ENCODE measurements at places on chromosomes 7 and 10.
A peak's percentile ranks its signal among the peaks of the same experiment; 100 is the strongest.

DNA sequence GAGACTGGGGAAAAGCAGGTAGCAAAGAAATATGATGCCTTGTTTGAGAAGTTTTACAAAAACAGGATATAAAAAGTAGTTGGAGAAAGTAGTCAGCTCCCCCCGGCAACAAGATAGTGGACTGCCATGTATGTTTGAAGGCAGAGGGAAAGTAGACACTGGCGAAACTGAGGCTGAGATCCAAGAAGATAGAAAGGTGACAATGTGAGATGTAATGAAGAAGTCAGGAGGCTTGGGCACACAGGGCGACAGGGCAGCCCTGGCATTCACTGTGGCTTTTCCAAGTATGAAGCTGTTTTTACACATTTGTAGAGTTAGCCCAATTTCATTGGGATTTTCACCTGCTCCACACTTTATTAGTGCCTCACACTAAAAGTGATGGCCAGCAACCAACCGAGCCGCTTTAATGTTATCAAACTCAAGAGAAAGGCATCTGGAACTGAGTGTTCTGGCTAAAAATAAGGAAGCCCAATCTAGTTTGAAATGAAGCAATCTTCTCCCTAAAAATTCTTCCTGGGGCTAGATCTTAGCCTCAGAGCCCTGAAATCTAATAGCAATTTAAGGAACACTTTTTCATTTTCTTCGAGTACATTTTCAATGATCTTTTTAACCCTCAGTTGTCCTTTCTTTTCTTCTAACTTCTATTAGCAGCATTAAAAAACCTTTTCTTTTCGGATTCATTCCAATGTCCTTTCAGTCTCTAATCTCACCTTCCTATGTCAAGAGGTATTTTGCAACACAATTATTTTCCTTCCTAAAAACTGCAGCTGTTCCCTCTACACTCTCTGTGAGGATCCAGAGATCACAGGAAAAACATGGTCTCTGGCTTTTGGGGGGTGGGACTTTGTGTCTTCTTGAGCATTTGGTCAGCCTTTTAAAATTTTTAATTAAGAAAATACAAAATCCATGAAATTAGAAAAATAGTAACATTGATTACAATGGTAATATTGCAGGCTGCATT, 108.0 kb downstream of the RNLS start:
- DNase-seq = no peak

DNA sequence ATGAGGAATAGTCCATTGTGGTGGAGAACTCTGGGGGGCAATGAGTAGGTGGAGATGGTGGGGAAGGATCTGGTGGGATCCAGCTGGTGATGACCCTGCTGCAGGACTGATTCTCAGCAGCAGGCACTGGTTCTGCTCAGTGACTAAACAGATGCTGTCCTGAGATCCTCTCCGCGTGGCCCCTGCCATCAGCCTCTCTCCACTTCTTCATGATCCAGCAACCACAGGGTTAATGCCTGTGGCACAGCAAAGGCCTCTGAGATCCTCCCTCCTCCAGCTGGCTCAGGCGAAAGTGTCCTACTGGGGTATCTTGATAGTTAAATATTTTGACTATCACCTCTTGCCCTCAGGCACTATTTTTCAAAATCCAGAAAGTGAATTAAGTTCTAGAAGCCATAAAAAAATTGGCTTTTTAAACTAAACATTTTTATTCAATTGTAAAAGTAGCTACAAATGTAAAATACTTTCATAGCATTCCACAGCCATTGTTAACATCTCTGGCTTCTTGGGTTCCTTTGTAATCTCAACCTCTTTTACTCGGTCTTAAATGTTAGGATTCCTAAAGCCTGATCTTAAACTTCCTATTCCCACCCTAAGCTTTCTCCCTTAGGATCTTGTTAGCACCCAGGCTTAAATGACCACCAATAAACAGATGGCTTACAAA, 13.1 kb downstream of the PLAU start:
- DNase-seq = no peak

DNA sequence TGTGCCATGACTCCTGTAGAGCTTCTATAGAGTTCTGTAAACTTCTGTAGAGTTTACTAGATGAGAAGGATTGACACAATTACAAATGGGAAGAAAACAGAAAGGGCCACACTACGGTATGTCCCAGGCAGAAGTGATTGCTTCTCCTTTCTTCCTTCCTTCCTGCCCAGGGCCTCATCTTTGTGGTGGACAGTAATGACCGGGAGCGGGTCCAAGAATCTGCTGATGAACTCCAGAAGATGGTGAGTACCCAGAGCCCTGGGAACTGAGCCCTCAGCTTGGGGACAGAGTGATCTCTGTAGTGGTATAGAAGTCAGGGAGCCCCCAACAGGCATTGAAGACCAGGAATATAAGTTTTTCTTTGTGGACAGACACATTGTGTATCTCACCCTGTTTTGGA, 1.7 kb downstream of the ARF5 start:
- no peak for DNase-seq

GRCh38 chr7:53806119-53806518, 736.1 kb upstream of the VSTM2A start:
- DNase-seq = no peak

DNA sequence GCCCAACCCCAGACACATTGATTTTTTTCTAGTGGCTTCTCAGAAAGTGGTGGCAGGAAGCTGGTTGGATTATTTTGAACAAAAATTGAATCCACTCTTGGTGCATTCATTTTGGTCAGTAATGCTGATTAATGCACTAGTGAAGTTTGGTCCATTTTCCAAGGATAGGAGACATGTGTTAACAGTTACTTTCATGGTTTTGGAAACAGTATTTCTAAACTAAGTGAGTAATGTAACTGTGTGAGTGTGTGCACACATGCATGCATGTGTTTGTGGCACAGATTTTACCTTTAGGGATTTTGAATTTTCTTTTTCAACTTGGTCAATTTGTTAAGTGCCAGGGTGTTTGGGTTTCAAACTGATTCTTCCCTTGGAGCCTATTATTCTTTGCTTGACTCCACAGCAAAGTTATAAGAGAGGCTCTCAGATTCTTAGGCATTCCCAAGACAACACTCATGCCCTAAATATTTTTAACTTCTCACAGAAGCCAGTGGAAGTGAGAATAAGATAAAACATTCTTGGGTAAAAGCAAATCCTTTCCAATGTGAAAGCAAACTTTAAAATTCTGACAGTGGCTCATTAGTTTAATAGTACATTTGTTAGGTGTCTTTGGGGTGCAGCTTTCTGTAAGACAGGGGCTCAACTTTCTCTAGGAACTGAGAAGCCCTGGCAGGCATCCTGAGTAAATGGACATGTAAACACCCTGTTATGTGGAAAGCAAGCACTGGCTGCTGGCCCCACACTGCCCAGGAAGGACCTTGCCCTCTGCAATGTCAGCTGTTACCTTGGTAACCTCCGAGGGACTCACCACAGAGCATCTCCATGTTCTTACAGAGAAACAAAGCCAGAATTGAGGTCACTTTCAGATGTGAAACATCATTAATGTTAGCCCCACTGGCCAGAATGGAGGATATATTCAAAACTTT, 68.4 kb downstream of the ASAH2B start:
- no peak for DNase-seq

DNA sequence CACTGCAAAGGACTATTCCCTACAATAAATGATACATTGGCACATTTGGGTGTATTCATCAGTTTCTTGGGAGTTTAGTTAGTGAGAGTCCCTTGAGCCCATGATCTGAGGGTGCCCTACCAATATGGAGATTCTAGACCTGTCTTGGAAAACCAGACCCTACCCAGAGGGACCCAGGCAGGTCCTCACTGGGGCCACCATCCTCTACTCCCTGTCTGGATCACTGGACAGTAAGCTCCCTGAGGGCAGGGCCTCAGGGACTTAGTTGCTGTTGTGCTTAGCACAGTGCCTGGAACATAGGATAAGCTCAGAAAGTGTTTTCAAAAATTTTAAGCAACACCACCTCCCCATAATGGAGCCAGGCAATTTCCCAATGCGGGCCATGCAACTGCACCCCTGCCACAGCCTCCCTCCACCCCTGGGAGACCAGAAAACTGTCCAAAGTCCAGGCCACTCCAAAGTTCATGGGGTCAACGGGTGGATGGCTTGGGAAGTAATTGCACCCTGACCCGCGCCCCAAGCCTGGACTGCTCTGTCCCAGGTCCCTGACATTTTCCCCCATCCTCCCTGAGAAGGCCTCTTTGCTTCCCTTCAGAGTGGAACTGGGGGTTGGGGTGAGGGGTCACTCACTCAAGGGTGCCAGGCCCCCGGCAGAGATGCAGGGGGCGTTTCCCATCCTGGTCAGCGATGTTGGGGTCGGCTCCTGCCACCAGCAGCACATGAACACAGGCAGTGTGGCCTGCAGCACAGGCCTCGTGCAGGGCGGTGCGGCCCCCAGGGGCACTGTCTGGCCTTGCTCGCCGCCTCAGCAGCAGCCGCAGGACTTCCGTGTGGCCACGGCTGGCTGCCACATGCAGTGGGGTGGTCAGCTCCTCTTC, 1.0 kb downstream of the ASB10 start:
- no peak for DNase-seq

DNA sequence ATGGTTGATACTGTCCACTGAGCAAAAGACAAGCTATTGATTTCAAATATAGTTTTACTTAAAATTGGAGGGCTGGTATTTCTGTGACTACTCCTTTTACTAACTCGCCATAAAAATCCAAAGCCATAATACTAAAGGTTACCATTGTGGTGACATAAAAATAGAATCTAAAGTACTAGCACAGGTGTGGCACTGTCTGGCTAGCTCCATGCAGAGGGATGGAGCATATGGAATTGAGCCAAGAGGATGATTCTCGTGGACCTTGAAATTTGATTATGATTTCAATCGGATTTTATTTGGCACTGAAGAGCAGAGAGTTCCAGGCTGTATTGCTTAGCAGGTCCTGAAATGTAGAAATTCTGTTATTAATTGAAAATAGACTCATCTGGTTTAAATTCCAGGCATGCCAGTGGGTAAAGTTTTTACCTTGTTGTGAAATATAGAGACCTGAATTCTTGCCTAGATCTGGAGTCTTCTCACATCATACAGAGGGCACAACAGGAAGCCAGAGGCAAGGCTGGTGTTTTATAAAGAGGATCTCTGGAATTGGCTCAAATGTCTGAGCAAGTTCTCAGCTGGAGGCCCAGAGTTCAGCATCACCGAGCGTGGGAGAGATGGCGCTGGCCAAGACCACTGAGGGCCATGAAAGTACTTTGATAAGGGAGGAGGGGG, 29.9 kb upstream of the DLD start:
- no peak for DNase-seq

DNA sequence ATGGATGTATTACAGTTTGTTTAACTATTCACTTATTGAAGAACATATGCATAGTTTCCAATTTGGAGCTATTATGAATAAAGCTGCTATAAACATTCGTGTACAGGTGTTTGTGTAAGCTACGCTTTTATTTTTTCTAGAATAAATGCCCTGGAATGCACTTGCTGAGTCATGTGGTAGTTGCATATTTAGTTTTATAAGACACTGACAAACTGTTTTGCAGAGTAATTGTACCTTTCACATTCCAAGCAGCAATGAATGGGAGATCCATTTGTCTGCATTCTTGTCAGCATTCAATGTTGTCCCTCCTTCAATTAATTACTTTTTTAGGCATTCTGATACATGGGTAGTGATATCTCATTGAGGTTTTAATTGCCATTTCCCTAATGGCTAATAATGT, 373.6 kb upstream of the GHITM start:
- no peak for DNase-seq

GRCh38 chr10:91073286-91073979, 147.0 kb upstream of the PCGF5 start:
- no peak for DNase-seq

- peak; percentile 62 for DNase-seq
These were observed 52.5 kb downstream of the PRF1 start for GRCh38 chr10:70549962-70550458.

GRCh38 chr10:105679781-105680180, 1038.7 kb downstream of the SORCS3 start:
- no peak for DNase-seq

GRCh38 chr7:77327932-77328628, 88.1 kb downstream of the GSAP start:
- DNase-seq = no peak

DNA sequence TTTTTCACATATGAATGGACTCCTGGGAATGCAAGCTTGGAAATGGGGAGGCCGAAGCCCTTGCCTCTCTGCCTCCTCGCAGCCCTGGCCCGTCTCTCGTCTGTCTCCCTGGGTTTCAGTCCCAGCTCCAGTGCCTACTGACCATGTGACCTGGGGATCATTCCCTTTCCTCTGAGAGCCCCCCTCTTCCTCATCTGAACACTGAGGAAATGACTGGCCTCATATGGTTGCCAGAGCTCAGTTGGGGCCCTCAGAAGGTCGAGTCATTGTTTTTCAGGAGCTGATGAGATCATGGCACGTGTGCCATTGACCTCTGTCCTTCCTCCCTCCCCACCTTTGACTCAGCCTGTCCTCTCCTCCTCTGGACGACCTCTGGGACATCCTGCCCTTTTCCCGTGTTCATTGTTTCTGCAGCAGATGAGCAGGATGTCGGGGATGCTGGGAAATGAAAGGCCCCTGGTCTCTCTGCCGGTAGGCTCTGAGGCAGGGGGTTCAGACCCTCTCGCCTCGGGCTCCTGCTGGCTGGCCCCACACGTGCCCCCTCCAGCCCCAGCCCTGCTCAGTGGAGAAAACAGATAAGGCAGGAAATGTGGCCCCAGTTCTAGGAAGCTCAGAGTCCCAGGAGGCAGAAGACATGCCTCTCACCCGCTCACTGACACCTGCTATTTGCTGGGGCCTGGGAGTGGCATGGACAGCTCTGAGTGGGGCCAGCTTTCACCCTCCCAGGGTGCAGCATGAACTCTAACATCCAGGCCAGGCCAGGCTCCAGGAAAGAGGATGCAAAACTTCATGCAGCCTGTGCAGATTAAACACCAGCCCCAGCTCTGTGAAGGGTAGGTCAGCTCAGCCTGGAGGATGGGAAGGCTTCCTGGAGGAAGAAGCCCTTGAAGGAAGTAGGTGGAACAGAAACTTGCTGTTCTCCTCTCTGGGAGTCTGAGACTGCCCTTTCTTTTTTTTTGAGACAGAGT, 8.3 kb upstream of the PPP1R35 start:
- no peak for DNase-seq

DNA sequence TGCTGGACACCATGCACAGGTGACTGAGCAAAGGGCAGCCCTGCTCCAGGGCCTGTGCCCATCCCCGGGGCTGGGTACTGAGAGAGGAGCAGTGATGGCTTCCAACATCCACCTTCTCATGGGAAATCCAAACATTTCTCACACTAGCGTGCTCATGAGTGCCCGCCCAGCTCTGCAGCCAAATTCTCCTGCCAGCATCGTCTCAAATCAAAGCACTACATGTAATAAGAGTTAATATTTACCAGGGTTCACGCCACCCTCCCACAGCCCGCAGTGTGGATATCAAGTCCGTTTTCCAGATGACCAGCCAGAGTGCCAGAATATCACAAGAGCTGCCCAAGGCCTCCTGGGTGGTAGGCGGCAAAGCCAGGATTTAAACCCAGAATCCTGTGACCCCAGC, 12.1 kb downstream of the IL15RA start:
- DNase-seq = no peak

DNA sequence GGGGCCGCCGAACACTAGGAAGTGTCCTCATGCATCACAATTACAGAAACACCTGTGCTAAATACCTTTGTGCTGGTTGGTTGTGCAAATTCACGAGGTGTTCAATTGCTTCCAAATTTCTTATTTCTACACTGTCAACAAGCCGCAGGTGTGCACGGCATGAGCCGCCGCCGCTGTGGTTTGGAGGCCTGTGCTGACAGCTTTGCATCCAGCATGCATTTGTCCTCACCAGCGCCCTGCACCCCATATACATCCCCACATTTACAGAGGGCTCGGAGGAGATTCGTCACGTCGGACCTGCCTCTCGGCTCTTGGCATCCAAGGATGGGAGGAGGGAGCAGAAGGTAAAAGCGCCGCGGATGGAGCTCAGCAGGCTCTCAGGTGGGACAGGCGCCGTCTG, 305.3 kb upstream of the MKI67 start:
- no peak for DNase-seq
